ENCODE measurements at places on chromosomes 6 and 20.

- no peak for DNase-seq
These were observed 31.2 kb upstream of the SPDEF start for GRCh38 chr6:34587325-34587724.

DNA sequence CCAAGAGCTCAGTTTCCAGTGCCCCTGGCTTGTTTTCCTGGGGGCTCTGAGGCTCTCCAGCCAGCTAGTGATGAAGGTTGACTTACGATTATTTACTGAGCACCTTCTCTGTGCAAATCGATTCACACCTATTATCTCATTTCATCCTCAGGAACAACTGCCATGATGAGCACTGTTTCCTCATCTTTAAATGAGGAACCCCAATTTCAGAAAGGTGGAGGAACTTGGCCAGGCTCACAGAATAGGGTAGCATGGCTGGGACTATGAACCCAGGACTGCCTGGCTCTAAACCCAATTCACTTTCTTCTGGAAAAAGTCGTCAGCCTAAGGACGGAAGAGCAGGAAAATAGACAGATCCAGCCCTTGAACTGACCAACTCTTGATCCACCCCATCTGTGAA, 3.5 kb upstream of the BPI start:
- no peak for DNase-seq

- DNase-seq = peak; percentile 7
These were observed 8.3 kb downstream of the SEMG2 start for GRCh38 chr20:45229264-45230056.

DNA sequence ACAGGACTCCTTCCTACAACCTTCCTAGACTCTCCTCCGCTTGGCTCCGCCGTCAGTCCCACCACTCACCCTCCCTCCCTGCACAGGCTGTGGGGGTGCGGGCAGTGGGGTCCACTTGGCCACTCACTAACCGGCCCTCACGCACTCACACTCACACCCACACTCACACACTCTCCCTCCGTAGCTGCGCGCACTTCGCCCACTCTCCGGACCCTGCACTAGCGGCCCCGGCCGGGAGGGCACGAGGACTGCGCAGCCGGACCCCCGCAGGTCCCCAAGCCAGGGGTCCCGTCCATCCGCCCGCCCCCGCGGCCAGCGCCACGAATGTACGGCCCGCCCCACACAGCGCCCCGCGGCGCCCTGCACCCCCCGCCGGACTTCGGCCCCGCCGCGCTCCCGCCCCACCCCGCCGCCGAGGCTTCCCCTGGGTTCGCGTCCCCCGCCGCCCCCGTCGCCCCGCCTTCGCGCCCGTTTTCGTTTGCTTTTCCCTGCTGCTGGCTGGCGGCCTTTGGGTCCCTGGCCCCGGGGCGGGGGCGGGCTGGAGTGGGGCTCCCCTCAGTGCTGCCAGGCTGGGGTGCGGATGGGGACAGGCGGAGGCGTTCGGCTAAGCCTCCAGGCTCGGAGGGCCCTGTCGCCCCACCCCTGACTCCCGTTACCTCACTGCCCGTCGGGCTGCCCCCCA, 23.0 kb upstream of the SLC22A7 start:
- DNase-seq = no peak

- peak; percentile 59 for DNase-seq
These were observed 22.4 kb downstream of the ZNF311 start for GRCh38 chr6:28982476-28983266.

DNA sequence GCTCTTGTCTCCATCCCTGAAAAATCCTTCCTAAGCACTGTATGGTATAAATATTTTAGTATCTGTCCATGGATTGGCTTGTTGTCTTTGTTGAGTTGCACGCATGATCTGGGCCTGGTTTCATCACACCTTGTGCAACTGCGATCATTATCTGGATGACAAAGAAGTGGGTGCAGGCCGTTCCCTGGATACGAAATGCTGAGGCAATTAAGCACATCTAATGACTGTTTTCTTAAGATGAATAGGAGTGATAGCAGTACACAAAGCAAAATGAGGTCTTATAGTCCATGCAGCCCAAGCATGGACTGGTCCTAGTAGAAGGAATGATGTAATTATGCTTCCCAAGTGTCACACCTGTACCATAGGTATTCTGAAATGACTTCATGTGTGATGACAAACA, 47.8 kb downstream of the SLC35D3 start:
- no peak for DNase-seq

- DNase-seq = no peak
These were observed 45.8 kb upstream of the VSTM2L start for GRCh38 chr20:37856932-37857660.

GRCh38 chr6:436308-437036, 44.9 kb downstream of the IRF4 start:
- no peak for DNase-seq

DNA sequence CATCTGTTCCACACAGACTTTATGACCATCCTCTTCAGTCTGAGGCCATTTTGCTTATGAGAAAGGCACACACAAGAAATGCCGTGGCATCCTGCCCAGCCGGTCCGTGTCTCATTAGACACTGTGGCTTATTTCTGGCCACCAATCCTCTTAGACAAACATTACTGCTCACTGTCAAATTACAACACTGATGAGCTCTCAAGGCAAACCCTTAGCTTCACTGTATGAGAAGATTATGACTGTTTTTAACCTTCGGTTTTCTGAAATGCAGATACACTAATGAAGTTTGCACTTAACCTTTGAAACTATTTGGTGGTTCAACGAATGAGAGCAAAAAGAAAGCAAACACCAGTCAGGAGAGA, 50.5 kb upstream of the DST start:
- peak; percentile 86 for DNase-seq

- DNase-seq = no peak
These were observed 538.5 kb downstream of the CD83 start for GRCh38 chr6:14656078-14656521.

- DNase-seq = no peak
These were observed 523.7 kb downstream of the TFAP2B start for GRCh38 chr6:51342393-51342792.

- no peak for DNase-seq
These were observed 178.1 kb upstream of the PRDM1 start for GRCh38 chr6:105907991-105908390.

DNA sequence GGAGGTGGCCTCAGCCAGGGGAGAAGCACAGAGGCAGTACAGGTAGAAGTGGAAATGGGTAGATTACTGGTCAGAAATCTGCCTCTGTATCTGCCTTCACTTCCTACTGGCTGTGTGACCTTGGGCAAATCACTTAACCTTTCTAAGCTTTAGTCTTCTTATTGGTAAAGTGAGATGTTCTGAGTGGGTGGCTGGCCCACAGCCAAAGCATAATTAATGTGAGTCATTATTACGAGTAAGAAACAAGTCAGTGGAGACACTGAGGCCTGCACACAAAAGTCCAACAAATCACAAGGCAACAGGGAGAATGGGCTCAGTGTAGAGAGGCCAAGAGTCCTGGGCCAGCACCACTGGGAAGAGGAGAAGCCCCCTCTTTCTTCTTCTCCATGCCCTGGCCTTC, 39.1 kb downstream of the NRN1 start:
- DNase-seq = no peak

- no peak for DNase-seq
These were observed 44.8 kb upstream of the FABP7 start for GRCh38 chr6:122734529-122735395.

DNA sequence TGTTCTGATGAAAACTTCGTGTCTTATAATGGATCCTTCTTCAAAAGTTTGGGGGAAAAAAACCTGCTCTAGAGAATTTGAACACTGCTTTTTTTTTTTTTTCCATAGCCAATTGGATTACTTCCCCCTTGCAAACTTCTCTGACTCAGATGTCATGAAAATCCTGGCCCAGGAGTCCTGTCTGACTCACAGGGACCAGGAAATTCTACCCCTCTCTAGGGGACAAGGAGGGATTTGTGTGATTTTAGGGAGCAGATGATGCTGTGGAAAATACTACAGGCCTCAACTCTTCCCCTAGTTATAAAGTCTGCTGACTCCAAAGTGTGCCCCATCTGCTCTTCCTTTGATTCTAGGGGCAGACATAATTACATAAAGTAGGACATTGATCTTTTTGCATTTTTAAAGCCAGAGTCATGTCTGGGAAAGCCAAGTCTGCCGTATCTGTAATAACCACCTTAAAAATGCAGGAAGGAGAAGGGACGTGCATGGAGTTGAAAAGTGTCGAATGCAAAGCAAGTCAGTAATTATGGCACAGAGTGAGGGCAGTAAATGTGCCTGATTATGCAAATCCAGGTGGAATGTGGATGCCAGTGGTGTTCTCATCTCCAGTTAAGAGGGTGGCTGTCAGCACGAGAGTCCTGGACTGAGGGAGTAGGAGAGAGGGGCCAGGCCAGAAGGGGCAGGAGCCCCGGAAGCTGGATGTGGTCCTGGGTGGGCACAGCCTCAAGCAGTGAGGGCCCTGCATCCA, 144.3 kb upstream of the SULF2 start:
- peak; percentile 62 for DNase-seq

GRCh38 chr20:7348253-7348652, 580.8 kb downstream of the BMP2 start:
- DNase-seq = no peak

DNA sequence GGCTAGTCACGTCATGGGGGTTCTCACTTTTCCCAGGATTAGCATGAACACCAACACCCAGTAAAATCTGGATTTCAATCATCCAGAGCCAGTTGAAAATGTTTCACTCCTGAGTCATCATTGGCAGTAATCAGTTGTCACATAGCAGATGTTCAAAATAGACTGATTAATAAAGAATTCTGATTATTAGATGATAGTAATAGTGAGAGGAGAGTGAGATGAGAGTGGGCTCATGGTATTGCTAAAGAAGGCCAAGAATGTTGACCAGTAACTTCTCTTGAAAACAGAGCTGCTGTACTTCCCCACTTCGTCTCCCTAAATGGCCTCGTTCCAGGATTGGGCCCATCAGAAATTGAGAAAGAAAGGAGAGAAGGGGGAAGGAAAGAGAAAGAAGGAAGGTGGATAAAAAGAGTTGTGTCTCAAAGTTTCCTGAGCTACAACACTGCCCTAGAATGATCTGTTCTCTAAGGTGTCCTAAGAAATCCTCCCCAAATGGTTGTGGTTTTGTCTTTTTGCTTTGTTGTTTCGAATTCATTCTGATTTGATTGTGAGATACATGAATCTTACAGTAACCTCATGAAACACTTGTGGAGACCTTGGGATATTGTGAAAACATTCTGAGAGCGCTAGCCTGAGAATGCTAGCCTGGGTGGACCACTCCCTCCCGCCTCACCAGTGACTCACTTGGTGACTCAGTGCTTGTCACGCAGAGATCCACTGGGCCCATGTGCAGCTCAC, 502.2 kb upstream of the JARID2 start:
- DNase-seq = peak; percentile 34

DNA sequence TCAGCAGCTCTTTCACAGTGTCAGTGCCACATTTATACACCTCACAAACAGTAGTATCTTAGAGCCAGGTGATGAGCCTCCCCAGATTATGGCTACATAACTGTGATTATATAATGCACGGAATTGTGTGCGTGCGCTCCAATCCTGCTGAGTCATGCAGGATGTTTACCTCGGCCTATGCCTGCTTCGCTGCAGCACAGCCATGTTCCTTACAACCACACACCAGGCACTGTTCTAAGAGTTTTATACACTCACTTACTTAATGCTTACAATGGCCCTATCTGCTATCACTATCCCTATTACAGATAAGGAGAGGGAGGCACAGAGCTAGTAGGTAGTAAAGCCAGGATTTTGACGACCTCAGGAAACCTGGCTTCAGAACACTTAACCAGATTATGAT, 7.3 kb downstream of the ZKSCAN3 start:
- no peak for DNase-seq

GRCh38 chr6:158328952-158329351, 16.7 kb downstream of the TULP4 start:
- no peak for DNase-seq

DNA sequence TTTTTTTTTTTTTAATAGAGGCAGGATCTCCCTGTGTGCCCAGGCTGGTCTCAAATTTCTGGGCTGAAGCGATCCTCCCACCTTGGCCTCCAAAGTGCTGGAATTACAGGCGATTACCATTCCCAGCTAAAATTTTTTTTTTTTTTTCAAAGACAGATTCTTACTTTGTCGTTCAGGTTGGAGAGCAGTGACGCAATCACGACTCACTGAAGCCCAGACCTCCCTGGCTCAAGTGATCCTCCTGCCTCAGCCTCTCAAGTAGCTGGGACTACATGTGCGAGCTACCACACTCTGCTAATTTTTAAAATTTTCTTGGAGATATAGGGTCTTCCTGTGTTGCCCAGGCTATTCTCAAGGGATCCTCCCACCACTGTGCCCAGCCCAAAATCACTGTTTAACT, 58.0 kb upstream of the MYO6 start:
- no peak for DNase-seq

DNA sequence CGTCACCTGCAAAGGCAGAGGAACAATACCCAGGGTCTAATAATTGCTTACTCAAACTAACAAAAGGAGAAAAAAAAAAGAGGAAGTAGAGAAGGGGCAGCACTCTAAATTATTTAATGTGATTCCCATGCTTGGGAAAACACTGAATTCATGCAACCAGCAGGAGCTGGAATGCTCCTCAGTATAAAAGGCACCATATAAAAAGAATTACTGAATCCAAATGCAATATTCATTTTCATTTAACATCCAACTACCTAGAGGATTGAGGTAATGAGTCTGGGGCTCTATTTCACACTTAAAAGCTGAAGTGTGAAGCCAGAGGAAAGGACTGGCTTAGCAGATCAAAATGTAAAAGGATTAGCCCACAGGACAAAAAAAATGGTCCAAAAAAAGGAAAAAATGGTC, 8.7 kb downstream of the B4GALT5 start:
- no peak for DNase-seq

- DNase-seq = no peak
These were observed 164.2 kb upstream of the THEMIS start for GRCh38 chr6:128065072-128065471.

- no peak for DNase-seq
These were observed 61.8 kb downstream of the NFATC2 start for GRCh38 chr20:51480507-51481270.

GRCh38 chr6:23445157-23445710, 680.8 kb upstream of the NRSN1 start:
- DNase-seq = peak; percentile 16

DNA sequence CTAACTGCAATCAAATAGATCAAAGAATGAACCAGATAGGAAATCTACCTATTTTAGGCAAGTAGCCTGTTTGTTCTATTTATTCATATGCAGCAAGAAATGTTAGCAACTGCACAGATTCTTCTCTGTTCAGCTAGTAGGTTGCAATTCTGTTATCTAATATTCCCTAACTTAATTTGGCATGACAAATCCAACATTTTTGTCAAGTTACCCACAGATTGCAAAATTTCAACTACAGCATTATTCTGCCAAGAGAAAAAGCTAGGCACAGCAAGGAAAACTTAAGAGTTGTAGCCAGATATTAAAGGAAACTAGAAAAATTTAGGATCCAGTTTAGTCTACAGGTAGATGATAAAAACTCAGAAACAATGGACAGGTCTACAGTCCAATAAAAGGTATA, 104.4 kb upstream of the SYNCRIP start:
- no peak for DNase-seq
